ACHN (cell line): ENCODE measurements at places on chromosomes 13 and 19.

DNA sequence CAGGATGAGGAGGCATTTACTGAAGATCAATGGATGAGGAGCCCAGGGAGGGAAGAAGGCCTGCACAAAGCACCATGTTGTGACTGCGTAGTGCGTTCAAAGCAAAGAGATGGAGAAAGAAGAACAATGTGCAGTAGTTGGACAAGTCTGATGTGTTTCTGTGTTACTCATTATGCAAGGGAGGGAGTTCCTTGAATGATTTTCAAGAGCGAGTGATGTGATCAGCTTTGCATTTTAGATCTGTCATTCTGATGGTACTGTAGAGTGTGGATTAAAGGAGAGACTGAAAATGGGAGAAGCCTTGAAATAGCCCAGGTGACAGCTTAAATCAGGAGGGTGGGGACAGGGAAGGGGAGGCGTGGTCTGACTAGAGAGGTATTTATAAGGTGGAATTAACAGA, 9.5 kb downstream of the MYO16 start:
- no peak for DNase-seq

- no peak for DNase-seq
Observed at GRCh38 chr13:59416561-59416960, 747.2 kb downstream of the DIAPH3 start.

DNA sequence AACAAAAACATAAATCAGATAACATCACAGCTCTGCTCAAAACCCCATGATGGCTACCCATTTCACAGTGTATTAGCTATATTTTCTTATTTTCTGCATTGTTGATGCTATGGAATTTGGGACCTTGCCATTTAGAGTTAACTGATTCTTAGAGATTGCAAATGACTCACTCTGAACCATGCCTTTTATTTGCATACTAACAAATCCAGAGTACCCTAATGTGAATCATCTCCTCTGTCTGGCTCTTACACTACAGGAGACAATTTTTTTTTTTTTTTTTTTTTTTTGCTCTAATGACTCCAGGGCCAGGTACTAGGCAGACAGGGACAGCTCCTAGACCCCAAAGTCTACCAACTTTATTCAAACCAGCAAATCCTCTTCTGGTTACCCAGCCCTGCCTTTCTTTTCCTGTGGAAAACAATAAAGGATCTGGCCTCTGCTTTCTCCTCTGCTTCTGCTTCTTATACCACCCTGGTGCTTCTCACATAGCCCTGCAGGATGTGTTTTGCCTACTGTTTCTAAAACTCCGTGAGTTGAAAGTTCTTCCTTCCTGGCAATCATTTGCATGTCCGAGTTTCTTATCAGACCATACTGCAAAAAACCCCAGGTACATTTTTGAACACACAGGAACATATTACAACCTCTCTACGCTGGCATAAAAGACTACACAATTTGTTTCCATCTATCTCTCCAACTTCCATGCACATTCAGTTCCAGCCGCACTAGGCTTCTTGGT, 10.6 kb upstream of the ZNF460 start:
- DNase-seq = no peak

DNA sequence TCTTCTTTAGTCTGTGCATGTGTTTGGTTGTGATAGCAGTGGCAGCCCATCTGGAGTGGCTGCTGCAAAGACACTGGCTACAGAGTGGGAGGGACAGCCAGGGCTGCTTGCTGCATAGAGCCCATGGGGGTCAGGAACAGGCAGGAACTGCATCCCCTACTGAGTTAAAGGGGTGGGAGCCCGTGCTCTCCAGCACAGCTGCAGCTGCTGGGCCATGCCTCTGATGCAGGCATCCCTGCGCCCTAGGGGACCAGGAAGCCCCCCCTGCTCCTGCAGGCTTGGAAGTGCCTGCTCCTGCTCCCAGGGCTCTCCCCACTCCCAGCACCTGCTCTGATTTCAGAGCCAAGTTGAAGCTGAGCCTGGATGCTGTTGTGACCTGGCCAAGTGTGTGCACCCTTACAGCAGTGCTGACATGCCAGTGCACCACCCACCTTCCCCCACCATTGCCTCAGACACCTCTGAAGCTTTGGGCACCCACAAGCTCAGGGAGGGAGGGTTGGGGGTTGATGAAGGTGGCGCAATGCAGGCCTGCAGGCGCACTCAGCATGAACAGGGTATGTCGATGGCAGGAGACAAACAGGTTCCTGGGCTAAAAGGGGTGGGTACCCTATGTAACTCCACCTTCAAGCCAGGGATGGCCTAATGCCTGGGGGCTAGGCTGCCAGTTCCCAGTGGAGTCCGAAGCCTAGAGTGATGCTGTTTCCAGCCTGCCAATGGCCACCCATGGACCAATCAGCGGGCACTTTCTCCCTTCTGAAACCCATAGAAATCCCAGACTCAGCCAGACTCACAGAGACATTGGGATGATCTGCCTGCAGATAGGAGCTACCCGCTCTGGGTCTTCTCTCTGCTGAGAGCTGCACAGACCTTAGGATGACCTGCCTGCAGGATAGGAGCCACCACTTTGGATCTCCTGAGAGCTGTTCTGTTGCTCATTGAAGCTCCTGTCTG, 919.9 kb upstream of the MIR17HG start:
- DNase-seq = no peak

- DNase-seq = no peak
Observed at GRCh38 chr19:13918726-13919411, 12.9 kb downstream of the CC2D1A start.

DNA sequence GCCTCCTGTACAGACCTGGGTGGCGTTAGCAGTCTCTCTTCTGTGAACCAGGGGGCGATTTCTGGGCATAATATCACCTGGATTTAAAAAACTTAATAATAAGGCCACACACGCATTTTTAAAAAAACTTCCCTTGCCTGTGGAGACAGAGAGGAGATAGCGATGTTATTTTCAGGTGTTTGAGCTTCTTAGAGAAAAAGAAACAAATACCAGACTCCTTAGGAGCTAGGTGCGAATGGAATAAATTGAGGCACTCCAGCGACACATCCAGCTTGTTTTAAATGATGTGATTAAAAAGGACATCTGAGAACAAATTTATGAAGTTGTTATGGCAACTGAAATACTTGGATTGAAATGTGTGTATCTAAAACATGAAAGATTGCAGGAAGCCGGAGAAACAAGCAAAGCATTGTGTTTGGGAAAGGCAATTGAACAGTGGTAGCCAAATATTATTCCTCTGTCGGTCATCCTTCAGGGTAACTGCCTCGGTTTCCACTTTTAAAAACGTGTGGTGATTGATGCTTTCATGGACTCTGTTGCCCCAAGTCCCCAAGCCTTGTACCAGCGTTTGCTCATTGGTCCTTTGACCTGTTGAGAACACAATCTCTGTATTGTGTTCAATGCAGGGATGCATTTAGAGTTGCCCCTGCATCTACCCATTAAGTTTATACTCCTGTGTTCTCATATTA, 158.7 kb downstream of the TM9SF2 start:
- no peak for DNase-seq

DNA sequence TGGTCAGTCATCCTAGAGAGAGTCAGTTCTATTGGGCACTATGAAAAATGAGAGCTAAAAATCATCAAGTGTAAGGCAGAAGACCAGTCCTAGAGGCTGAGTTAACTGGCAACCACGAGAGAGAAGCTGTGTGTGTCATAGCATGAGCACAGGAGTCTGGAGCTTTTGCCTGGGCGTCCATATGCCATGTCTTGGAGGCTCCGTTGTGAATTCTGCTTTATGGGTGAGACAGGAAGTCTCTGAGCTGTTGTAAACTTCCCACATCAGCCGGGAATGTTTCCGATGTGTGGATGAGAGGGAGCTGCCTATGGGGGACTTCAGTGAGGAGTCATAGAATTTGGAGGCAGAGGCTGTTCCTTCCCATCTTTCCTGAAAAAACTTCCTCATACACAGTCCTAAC, 120.0 kb downstream of the ITGBL1 start:
- DNase-seq = no peak

- no peak for DNase-seq
Observed at GRCh38 chr13:35256459-35257148, 219.9 kb downstream of the MAB21L1 start.

DNA sequence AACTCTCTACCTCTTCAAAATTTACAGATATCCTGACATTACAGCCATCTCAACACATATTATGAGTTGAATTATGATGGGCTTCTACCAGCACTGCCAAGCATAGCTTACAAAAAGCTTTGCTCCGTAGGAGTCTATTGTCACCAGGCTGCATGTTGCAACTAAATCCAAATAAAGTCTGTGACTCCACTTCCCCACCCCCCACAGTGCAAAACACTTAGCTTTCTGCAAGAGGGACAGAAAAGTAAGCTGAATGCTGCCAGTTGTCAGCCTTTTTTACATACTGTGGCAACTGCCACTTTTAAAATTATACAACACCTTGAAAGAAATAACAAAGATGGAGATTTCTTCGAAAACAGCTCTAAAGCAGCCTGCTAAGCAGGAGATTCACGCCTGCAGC, 189.1 kb downstream of the FGF14 start:
- DNase-seq = no peak

GRCh38 chr13:101393140-101393539, 23.2 kb downstream of the NALCN start:
- no peak for DNase-seq

DNA sequence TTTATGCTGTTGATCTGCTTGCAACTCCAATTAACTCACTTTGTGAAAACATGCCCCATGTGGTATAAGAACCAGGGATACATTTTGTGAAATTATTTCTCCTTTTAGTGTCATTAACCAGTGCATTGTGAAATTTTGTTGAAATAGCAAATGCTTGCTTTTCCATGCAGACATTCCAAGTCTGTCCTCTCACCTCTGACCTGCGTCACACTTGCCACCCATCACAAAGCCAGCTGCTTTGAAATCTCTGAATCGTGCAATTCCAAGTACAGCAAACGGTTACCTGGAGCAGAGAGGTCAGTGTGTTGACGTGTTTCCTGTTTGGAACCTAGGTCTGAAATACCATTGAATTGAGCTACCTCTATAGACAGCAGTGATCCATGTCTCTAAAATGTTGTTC, 4.9 kb upstream of the SLC25A15 start:
- DNase-seq = no peak

GRCh38 chr19:54158812-54159351, 639 bp downstream of the LENG1 start:
- no peak for DNase-seq

- DNase-seq = no peak
Observed at GRCh38 chr13:83880275-83881139, 1.8 kb downstream of the SLITRK1 start.

GRCh38 chr19:46944918-46945628, 74.6 kb upstream of the NPAS1 start:
- DNase-seq = no peak

DNA sequence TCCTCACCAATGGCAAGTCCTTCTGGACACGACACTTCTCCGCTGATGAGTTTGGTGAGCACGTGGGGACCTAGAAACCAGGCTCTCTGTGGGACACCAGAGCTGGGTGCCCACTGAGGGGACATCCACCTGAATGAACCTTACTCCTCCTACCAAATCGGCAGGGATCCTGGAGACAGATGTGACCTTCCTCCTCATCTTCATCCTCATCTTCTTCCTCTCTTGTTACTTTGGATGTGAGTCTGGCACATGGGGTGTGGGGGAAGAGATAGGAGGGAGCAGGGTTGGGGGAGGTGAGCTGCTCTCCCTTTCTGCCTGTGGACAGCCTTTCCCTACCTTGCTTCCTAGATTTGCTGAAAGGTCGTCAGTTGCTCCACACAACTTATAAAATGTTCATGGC, 1.9 kb downstream of the TMEM145 start:
- DNase-seq = no peak

GRCh38 chr19:14769201-14769600, 9.2 kb downstream of the ADGRE2 start:
- DNase-seq = no peak

DNA sequence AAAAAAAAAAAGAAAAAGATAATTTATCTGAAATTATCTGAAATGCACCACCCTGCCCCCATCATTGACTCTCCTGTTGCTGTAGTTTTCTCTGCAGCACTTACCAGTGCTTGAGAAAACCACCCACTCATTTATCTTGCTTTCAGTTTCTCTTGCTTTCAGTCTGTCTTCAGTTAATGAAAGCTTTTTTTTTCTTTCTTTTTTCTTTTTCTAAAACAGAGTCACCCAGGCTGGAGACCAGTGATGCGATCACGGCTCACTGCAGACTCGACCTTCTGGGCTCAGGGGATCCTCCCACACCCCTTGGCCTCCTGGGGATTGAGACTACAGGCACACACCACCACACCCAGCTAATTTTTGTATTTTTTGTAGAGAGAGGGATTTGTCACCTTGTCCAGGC, 4.3 kb upstream of the ACP5 start:
- DNase-seq = no peak

- no peak for DNase-seq
Observed at GRCh38 chr19:13339869-13340268, 166.4 kb downstream of the CACNA1A start.

- no peak for DNase-seq
Observed at GRCh38 chr13:27372896-27373295, 51.5 kb upstream of the GTF3A start.

- DNase-seq = no peak
Observed at GRCh38 chr13:31011901-31012654, 79.6 kb downstream of the TEX26 start.
